ENCODE measurements at places on chromosomes 6 and 20.

DNA sequence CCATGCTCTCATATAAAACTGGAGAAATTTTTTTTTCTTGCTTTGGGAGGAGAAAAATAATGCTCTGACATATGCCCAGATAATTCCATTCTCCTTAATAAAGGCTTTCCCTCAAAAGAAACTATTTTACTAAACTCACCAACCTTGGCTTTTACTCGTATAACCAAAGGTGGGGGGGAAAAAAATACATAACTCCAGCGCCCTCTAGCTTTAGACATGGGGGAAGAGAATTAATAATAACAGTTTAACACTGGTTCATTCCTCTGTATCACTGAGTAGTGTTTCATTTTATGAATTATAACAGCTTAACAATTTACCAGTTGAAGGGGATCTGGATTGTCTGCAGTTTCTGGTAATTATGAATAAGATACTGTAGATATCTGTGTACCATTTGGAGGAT lies 1226.1 kb downstream of the GRIK2 start:
- no peak for DNase-seq

GRCh38 chr20:14219801-14220461 lies 117.5 kb downstream of the FLRT3 start:
- no peak for DNase-seq

DNA sequence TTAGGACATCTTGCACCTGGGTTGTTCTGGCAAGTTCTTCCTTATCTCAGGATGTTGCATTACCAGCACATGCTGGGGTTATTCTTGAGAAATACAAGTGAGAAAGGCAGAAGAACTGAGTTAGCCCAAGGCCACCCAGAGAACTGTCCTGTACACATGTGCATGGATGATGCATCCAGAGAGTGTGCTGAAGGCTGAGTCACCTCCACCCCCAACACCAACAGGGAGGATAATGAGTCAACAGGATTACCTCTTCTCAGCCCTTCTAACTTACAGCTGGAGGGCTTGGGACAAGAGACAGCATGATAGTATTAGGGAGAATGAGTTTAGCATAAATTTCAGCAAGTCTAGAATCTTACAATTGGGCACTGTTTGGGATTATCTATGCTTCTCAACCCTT lies 8.5 kb downstream of the SCGN start:
- DNase-seq = no peak

DNA sequence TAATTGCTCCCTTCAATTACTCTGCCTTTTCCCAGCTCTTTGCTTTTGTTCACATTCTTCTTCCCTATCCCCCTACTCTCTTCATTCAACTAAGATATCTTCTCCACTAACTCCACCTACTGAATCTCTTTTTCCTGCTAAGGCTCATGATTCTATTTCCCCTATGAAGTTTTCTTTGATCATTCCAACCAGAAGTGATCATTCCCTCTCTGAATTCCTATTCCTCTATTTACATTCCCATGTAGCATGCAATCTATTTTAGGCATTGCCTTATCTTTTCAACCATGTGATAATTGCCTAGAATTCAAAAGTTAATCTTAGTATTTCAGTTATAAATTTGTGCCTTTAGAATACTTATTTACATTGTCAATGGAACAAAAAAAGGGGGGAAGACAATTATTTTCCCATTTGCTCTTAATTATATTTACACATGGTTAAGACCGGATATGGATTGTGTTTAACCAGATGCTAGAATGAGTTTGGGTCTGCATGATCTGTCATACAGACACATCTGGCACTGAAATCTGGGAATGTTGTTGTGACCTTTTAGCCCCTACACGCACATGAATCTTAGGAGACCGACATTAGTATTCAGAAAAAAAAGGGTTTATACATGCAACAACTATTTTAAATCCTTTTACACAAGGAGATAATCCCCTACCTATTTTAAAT lies 20.8 kb downstream of the MOXD1 start:
- DNase-seq = no peak

DNA sequence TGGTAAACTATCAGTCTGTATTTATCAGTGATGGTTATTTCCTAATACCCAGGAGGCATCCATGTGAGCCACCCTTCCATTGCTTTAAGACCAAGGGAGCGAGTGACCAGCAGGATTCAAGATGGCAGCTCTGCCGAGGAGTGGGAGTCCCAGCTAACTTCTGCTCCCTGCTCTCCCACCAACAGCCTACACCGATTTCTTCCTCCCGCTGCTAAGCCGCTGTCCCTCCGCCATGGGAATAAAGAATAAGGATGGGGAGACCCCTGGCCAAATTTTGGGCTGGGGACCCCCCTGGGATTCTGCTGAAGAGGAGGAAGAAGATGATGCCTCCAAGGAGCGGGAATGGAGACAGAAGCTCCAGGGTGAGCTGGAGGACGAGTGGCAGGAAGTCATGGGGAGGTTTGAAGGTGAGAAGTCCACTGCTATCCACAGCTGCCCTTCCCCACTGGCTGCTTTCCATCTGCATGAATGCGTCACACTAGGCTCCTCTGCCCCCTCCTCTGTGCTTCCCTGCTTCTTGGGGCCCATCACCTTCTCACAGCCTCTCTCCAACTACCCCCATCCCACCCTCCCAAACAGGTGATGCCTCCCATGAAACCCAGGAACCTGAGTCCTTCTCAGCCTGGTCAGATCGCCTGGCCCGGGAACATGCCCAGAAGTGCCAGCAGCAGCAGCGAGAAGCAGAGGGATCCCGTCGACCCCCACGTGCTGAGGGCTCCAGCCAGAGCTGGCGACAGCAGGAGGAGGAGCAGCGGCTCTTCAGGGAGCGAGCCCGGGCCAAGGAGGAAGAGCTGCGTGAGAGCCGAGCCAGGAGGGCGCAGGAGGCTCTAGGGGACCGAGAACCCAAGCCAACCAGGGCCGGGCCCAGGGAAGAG lies 10.3 kb downstream of the NFKBIL1 start:
- no peak for DNase-seq

GRCh38 chr6:53054532-53054931 lies 10.7 kb upstream of the FBXO9 start:
- DNase-seq = no peak

DNA sequence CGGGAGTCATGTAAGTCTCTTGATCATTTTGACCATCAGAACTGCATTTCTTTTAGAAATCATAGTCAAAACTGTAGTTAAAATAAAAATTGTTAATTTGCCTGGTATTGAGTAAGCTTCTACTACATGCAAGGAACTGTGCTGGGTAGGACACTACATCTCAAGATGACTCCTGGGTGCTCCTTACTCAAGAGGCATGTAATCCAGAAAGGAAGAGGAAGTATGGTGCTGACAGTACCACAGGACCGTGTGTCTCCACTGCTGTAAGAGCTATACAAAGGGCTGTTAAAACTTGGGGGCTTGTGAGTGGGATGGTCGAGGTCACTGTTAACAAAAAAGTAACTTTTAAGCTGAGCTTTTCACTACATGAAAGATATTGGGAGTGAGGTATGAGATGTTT lies 508.3 kb upstream of the SOX4 start:
- no peak for DNase-seq
